GM12891 (cell line): ENCODE measurements at places on chromosomes 3 and 15.

GRCh38 chr15:41950489-41950888 is 21.9 kb downstream of the EHD4 start:
- no peak for DNase-seq

- no peak for DNase-seq
Observed at GRCh38 chr3:100563652-100564211, 45.7 kb upstream of the ADGRG7 start.

- DNase-seq, result no peak
Observed at GRCh38 chr3:49718858-49719213, 648 bp downstream of the AMIGO3 start.

DNA sequence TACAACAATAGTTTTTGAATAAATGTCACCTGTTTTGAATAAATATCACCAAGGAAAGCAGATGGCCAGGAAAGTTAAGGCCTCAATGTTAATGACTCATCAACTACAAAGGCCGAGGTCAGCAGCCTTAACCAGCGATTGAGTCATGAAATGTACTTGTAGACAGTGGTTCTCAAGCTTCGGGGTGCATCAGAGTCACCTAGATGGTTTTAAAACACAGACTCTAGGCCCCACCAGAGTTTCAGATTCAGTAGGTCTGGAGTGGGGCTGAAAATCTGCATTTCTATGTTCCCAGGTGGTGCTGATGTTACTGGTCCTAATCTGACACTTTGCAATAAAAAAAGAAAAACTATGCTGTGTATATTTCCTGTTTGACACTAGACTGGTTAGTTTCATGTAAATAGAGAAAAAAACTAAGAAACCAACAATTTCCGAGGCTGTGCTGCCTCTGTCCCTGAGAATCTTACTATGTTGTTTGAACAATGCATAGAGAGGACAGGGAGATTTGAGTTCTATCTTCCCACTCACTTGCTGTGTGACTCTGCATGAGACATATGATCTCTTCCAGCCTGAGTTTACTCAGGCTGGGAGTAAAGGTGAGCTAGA is 9.8 kb downstream of the RAB27A start:
- no peak for DNase-seq

- DNase-seq, result no peak
Observed at GRCh38 chr3:122305818-122306621, 19.0 kb upstream of the CSTA start.

DNA sequence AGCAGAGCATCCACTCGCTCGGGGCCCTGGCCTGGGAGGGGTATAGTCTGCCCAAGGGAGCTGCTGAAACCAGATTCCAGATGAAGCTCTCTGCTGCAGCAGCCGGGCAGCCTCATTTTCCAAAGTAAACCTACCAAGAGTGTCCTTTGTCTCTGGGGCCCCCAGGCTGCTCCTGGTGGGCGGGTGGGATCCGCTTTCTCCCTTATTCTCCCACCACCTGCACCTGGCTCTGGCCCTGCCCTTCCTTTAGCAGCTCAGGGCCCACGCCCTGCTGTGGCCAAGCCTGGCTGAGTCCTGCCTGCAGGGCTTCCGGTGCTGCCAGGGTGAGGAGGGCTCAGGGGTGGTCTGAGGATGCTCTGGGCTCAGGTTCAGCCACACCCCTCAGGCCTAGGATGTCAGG is 13.0 kb downstream of the SCN5A start:
- no peak for DNase-seq

DNA sequence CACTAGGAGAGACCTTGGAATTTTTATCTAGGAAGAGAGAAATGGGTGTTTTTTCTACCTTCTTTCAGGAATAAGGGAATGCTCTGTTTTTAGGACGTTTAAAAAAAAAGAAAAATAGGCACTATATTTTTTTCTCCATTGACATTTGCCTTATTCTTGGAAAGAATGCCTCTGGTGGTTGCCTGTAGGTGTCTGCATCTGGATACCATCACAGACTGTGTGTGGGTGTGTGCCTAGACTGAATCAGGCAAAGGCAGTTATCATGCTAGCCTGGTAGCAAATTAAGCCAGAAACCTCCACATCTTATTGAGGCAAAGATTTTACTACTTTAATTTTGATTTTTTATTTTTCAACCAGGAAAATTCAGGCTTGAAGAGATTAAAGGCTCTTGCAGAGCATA is 513.6 kb upstream of the KCNMB2 start:
- no peak for DNase-seq

DNA sequence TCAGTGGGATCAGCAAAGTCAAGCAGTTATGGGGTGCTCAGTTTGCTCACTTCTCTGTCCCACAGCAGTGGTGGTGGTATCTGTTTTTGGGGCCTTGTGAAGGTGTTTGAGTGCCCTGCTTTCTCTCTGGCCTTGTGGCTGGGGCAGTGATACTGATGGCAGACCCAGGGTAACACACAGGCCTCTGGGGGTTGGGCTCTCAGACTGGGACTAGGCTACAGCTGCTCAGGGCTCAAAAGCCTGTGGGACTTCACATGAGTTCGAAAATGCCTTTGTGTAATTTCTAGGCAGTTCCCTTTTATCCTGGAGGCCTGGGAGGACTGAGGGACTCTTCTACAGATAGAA is 75.3 kb downstream of the STXBP5L start:
- DNase-seq, result no peak

DNA sequence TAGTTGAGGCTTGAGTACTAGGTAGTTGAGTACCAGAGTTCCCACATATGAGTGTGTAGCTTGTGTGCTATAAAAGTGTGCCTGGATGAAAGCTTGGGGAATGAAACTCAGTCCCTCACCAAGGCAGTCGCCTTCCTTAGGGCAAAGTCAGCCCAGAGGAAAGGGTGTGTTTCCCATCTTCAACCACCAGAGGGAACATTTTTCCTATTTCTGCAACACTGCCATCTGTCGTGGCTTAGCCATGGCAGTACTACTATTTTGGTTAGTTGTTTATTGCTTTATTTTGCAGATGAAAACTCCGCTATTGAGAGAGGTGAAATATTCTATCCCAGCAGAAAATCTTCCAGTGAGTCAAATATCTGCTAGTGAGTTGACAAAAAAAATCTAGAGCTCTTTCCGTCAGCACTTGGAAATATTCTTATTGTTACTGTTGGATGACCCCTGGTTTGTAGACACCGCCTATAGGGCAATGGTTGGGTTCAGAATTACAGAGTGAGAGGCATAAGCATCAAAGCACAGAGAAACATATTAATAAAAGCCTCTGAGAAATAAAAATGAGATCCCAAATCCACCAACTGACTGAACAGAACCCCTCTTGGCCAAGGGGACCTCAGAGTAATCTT is 239.9 kb downstream of the CPNE4 start:
- no peak for DNase-seq

- DNase-seq, result no peak
Observed at GRCh38 chr3:105174017-105174615, 192.6 kb upstream of the ALCAM start.

- no peak for DNase-seq
Observed at GRCh38 chr3:143276592-143276991, 157.0 kb downstream of the CHST2 start.

DNA sequence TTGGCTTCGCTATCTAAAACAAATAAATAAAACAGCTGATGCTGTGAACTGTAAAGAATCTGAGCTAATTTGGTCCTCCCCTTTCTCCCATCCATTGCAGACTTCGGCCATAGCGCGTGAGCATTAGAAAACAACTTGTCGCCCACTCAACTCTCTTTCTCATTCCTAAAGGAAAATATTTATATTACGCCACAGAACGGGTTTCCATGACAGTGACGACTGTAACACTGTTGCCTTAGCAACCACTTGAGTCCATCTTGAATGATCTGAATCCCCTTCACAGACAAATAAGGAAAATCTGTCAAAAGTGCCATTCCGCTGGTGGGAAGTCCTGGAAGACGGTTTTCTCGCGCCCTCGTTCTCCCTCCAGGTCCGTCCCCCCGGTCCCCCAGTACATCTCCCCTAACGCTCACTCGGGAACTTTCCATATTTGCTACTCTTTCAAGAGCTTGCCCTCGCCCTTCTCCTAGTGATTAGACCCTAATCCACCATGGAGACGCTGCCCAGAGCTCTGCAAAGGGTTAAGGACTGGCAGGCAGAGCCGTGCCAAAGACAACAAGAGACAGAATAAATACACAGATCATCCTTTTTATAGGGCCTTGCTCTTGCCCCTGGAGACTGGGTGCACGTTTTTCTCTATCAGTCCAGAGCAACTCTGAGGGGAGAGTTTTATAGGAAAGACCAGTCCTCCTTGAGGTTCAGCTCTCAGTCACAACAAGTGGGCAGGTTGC is 50.5 kb downstream of the CRYGS start:
- DNase-seq, result no peak

DNA sequence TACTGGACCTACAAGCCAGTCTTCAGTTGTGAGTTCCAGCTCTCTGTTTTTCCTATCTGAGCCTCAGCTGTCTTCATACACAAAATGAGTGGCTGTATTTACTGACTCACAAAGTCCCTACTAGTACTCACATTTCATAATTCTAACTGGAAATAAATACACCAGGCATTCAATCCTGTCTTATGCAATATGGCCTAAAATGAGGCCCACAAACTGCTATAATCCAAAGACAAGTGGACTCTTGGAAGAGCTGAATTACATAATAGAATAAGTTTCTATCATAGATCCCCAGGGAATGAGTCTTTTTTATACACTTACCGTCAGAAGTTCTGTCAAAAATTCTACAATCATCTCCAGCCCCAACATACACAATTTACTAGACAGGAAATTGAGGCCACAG is 211.9 kb downstream of the LRRN1 start:
- no peak for DNase-seq

GRCh38 chr3:144104186-144104585 is 132.6 kb downstream of the DIPK2A start:
- DNase-seq, result no peak

- no peak for DNase-seq
Observed at GRCh38 chr15:68934341-68934740, 4.0 kb downstream of the SPESP1 start.

DNA sequence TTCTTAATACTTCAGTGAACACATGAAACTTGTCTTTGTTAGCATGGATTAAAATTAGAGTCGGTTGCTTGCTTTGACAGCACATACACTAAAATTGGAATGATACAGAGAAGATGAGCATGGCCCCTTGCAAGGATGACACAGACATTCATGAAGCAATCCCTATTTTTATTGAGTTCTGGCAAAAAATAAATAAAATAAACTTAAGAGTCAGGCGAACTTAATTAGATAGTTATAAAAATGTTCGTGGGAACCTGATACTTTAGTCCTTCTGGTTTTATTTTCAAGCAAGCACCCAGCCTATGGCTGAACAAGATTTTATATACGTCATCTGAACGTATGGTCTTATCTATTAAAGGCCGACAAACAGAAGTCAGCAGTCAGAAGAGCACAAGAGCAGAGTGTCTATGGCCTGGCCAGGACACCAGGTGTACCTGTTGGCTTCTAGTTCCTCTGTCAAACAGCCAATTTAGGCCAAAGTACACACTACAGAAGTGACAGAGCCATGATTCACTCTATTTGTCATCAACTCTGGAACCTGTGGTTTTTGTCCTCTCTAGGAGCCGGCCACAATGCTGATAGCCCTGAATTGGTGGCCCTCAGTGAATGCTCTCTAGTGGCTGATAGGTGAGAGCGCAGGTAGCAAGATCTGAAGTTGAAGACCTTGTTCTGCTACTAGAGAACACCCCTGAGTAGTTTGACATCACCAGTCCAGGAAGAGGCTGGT is 64.3 kb downstream of the LEO1 start:
- DNase-seq, result no peak

DNA sequence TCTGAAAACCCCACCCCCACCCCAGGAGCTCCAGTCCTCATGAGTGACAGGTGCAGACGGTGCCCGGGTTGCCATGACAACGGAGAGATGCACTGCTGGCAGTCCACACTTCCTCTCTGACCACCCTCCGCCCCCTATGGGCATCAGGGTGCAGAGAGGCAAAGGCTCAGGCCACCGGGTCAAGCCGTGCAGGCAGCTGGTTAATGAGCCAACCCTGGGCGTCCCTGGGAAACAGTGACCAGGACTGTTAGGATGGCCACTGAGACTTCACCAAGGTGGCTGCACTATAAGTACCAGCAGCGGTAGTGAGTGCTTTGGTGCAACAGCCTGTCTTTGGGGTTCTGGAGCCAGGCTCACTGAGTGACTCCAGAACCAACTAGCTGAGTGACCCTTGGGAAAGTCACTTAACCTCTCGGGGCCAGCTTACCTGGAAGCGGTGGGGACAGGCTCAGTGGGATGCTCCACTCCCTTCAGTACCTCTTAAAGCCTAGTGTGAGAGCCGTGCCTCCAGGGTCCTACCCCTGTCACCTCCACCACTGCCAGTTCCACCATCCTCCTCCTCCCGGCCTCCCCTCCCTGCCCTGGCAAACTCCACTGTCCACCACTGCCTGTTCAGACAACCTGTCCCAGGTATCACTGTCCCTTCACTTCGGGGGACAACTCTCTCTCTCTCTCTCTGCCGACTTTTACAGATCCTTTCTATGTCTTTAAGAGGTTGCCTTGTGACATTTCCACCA is 121.0 kb upstream of the PRR20G start:
- no peak for DNase-seq

DNA sequence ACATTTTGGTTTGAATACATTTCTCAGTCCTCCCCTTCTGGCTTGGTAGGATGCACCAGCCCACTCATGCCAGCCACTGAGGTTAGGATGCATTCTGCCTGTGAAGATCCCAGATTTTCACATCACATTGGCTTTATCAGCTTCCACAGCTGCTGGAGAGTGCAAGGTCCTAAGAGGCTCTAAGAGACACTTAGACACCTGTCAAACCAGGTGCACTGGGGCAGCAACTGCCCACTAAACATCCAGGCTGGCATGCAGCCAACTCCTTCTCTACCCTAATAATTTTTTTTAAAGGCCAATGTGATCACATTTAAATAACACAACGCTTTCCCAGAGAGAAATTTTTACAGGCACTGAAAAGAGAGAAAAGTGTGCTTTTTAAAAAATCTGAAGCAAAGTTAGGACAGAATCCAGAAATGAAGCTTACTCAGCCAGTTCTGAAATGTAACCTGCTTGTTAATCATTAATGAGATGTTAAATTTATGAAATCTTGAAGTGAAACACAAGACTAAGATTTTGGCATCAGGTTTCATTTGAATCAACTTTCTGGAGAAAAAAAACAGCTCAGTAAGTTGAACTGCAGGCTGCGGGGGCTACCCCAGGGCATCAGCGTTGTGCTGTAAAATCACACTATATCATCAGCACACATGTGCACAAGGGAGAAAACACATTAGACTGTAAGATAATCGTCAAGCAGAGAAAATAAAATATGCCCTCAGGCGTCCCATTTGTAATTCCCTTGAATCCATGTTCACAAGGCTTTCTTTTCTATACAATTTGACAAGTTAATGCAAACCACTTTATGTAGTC is 312.9 kb downstream of the ZBBX start:
- DNase-seq, result no peak

DNA sequence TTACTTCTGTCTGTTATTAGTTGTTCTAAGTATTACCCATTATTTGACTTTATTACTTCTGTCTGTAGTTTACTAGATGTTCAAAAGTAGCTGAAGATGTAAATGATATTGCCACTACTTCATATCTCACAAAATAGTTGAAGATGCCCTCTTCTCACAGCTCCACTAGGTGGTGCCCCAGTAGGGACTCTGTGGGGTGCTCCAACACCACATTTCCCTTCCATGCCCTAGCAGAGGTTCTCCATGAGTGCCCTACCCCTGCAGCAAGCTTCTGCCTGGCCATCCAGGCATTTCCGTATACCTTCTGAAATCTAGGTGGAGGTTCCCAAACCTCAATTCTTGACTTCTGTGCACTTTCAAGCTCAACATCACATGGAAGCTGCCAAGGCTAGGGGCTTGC is 80.8 kb downstream of the KCNH8 start:
- DNase-seq, result no peak

- DNase-seq, result no peak
Observed at GRCh38 chr3:110494728-110495127, 576.9 kb upstream of the NECTIN3 start.
